ENCODE measurements at places on chromosomes 2 and 18.

DNA sequence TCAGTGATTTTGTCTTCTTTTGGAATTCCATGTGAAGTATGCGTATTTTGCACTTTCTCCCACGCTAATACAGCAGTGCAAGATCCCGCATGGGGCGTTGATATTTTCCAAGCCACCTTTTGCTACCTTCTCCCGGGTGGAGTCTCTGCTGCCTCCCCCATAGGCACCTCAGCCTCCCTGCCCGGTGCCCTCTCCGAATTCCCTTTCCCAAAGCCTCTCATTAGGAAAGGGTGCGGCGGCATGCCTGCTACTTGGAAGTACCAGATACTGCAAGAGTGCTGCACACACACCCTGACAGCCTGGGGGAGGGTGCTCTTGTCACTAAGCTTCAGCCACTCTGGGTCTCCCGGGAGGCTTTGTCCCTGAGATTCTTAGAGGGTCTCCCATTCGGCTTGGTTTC is 114.4 kb upstream of the PXDN start:
- DNase-seq, result no peak

DNA sequence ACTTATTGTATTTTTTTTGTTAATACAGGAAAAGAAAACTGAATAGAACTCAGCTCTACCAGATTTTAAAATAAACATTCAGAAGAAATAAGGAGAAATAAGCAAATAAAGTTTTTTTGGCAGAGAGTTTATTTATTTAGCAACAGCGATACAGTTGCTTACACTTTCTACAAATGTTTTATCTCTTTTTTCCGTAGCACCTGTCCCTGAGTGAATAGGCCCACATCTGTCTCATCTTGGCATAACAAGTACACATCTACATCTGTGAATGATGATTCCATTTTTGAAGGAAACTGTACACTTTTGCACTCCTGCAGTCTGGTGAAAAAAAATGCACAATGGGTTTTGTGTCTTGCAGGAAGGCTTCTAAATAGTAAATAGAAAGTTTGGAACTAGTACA is 783.6 kb upstream of the ZEB2 start:
- no peak for DNase-seq

DNA sequence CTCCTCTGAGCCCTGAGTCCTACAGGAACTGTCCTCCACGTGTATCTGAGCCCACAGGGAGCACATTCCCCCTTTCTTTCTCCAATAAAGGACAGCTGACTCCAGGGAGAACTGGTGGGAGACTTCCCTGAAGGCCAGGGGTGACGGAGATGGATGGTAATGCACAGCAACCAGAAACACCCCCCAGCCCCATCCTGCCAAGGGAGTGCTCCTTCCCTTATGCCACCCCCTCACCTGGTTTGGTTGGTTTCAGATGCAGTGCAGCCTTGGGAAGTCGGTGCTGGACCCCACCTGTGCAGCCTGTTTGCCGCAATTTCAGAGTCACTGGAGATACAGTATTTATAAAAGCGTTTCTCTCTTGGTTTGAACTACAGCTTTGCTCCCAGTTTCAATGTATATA is 24.0 kb downstream of the GPR55 start:
- DNase-seq, result no peak

DNA sequence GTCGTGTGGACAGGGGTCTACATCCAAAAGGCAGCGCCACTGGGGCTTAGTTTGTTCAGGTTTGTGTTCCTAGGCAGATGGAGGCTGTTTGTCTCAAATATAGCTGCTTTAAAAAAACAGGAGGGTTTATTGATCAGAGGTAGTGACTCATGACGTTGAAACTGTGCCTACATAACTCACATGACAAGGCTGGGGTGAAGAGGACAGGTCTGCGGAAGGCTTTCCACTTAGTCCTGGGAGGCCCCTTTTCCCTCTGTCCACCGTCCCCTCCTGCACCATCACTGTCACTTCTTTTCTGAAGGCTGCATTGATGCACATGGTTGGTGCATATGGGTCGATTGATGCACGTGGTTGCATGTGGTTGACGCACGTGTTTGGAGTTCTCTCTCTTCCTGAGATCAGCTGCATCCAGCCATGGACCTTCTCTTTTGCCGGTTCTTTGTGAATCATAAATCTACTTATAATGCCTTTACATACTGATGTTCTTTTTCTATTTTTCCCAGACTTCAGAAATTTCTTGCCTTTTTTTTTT is 10.9 kb downstream of the SH3RF3 start:
- no peak for DNase-seq

GRCh38 chr18:12656605-12656937 is 1.3 kb downstream of the SPIRE1 start:
- DNase-seq, result no peak

- no peak for DNase-seq
These were observed 31.8 kb upstream of the FZD7 start for GRCh38 chr2:202001826-202002225.
